Stimulated activated CD4-positive, alpha-beta T cell treated with anti-CD3 and anti-CD28 coated beads, Interleukin-1b, Interleukin-23, amount 100 ng/mL, for 48 hours (primary cell): ENCODE measurements at places on chromosomes 12 and 14.

DNA sequence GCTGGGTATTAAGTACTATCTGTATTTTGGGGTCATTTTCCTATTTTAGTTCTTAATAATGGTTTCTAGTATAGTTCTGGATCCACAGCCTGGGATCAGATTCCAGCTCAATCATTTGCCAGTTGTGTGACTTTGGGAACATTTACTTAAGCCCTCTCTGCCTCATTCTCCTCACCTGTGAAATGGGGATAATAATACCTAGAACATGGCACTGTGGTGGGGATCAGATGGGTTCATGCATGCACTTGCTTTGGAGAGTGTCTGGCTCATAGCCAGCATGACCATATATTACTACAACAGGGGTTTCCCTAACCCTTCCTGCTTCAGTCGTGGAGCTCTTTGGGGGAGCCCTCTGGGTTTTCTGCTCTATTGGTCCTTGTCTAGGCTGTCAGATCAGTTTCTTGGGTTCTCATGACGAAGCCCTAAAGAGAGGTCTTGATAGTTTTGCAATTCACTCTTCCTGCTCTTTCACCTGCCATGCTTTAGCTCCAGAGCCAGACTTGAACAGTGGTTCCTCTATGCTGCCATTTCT, 34.1 kb upstream of the SMOC1 start:
- no peak for DNase-seq

GRCh38 chr12:68303850-68304249, 28.3 kb downstream of the MDM1 start:
- DNase-seq, result no peak

GRCh38 chr14:56216626-56217379, 98.6 kb downstream of the PELI2 start:
- DNase-seq, result no peak

DNA sequence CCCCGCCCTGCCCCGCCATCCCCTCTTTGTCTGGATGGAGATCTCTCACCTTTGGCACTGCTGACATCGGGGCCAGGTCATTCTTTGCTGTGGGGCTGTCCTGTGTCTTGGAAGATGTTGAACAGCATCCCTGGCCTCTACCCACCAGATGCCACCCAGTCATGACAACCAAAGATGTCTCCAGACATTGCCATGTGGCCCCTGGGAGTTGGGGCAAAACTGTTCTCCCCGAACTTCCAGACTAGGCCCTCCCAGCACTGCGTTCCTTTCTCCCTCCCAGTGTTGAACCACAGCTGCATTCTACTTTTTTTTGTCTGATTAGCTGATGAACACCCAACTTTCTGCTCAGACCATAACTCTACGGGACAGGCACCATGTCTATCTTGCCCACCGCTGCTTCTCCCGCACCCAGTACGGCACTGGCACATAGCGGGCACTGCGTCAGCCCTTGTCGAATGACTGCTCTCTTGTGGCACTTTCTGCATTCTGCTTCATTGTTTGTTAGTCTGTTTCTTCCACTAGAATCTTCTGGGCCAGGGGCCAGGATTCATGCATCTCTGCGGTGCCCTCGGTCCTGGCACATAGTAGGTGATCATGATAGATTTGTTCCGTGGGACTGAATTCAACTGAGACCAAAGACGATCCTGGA, 13.1 kb upstream of the MYL2 start:
- DNase-seq, result no peak

DNA sequence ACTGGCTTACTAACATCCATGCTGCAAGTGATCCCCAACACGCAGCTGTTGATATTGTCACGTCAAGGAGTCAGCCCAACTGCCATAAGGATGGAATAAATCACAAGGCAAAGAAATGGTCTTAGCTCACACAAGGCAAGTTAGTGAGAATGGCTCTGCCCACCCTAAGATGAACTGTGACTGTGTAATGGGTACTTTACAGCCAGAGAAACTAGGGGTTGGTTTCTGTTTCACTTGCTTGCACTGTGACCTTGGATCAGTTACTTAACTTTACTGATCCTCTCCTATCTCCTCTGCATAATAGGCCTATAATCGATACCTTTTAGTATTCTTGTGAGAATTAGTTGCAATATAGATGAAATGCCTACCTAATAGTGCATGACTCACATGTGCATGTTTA, 52.2 kb upstream of the ANO2 start:
- no peak for DNase-seq

- DNase-seq, result no peak
Observed at GRCh38 chr14:68966872-68967301, 12.2 kb downstream of the ACTN1 start.

- no peak for DNase-seq
Observed at GRCh38 chr12:47545938-47546609, 159.8 kb downstream of the RPAP3 start.

DNA sequence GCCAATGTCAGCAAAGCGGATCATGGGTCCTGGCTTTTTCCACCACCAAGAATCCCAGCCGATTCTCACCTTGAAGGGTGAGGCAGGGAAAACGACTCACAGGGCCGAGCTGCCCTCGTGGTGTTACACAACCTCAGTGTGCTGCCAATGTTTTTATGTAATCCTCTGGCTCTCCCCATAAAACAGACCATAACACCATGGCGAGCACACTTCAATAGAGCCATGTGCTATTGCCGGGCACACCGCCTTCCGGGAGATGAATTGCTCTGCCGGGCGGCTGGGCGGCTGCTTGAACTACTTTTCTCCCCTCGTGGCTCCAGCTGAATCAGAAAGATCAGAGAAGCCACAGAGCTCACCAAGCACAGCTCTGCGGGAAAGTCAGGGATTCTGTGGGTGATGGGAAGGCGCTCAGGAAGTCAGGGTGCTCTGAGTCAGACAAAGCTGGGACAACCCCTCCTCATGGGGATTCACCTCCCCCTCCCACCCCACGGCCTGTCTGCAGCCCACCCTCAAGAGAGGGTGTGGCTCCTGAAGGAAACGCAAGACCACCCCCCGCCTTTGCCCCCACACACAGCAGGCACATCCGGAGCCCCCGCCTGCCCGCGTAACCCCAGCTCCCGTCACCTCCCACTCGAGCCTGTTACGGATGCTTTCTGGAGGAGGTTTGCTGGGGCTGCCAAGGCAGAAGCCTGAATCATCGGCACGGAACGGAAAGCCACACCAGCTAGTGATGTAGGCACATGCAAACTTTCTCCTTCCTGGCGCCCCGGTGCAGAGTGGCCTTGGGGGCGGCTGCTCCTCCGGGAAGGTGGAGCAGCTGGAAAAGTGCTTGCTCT, 1.8 kb downstream of the GALNT9 start:
- peak; percentile 79 for DNase-seq
